Glomerular endothelial cell (primary cell): ENCODE measurements at places on chromosomes 11 and 22.

GRCh38 chr11:12674936-12675696 lies 895 bp downstream of the TEAD1 start:
- DNase-seq: no peak

GRCh38 chr22:40044870-40045834 lies 50.4 kb downstream of the FAM83F start:
- DNase-seq: no peak

DNA sequence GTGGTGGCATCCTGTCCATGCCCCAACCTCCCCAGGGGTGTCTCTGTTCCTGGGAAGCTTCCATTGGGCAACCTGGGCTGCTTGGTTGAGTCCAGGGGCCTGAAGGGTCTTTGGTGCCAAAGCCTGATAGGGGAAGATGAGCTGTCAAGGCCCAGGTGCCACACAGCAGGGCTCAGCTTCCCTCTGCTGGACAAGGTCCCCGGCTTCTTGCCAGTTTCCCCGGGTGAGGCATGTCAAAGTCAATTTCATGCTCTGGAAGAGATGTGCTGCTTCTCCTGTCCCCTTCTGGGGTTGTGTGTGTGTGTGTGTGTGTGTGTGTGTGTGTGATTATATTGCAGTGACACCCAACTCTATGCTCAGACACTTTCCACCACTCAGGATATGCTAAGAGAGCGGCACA lies 26.9 kb downstream of the TP53I11 start:
- no peak for DNase-seq

DNA sequence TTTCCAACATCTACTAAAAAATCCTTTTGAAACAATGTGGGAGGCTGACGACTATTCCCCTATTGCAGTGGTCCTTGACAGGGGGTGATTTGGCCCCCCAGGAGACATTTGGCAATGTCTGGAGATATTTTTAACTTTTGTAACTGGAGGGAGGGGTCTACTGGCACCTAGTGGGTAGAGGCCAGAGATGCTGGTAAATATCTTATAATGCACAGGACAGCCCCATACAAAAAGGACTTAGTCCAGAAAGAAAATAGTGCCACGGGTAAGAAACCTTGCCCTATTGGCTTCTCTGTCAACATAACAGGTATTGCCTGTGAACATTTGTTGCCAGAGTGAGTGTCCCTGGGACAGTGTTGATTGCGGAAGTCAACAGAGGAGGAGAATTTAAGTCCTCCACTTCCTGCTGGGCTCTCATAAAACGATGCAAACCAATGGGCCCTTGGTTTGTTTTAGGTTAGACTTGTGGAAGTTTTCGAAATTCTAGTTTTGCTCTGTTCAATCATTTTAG lies 101.6 kb downstream of the MAML2 start:
- no peak for DNase-seq

DNA sequence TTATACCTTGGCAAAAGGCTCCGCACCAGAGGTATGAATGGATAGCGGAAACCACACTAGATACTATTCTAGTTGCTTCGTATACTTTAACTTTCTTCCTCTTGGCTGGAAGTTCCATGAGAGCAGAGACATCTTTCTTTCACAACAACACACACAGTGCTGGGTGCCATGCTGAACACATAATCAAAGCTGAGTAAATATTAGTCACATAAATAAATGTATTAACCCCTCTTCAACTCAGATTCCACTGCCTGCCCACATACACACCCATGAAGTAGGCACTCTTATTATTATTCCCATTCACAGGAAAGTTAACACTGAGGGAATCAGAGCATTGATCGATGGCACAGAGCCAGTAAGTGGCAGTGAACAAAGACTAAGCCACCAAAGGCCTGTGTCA lies 35.4 kb downstream of the SPON1 start:
- no peak for DNase-seq
